ENCODE measurements at places on chromosomes 13 and 19.

GRCh38 chr19:19461306-19461670, 54.1 kb downstream of the TSSK6 start:
- no peak for DNase-seq

DNA sequence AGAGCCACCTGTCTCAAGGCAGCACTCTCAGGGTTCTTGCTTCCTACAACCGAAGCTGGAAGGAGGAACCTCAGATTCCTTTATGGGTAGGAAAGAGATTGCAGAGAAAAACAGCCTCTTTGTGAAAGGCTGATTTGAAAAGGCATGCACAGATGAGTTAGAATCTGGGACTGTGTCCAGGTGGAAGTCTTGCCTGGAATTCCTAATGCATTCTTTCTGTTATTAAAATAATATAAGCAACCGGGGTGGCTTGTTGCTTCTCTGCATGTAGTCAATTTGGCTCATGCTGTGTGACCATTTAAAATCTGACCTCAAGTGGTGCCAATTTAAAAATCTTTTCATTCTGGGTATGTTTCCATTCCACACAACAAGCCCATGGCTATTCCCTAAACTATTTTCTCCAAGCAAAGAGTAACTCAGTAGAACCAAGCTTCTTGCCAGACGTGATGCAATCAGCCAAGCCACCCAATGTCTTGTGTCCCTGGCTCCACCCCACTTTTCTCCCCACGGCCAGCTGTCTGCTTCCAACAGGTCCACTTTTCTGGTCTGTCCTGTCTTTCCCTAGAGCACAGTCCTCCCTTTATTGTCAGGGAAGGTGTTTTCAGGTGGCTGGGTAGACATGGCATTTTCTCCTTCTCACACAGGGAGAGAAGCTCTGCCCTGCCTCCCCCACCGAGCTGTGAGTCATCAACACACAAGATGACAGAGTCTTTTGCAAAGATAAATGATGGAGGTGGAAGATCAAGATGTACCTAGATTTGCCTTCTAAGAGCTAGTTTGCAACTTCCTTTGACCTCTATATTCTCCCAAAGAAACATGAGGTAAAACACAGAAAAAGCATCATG, 394.3 kb downstream of the FOXO1 start:
- peak; percentile 12 for DNase-seq

DNA sequence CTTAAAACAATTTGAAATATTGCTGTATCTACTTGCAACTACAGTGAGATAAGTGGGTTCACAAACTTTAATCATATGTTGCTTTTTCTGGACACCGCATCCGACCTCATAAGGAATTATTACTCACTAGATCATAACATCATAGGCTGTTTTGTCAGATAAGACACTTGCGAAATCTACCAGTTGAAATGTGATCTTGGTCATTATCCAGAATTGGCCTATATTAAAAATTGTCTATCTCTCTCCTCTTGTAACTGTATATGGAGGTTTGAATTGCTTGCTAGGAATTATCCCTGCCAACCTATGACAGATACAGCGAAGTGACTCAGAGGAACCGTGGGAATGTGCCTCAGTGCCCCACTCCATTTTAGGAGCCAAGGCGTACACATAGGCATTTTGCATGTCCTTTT, 117.0 kb upstream of the POSTN start:
- no peak for DNase-seq

DNA sequence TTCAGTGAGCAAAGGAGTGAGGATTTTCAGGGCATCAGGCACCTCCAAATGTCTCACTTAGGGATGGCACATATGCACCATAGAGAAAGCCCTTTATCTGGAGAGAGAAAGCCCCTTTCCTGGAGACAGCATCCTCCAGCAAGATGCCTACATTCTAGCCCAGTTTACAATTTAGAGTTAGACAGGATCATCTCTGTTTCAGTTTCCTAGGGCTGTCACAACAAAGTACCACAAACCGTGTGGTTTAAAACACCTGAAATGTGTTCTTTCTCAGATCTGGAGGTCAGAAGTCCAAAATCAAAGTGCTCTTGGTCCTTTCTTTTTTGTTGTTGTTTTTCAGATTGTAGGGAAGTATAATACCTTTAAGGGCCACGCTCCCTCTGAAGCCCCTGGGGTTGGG, 61.8 kb downstream of the MBNL2 start:
- DNase-seq, result no peak

GRCh38 chr19:40995355-40995754, 4.3 kb downstream of the CYP2B6 start:
- DNase-seq, result no peak

DNA sequence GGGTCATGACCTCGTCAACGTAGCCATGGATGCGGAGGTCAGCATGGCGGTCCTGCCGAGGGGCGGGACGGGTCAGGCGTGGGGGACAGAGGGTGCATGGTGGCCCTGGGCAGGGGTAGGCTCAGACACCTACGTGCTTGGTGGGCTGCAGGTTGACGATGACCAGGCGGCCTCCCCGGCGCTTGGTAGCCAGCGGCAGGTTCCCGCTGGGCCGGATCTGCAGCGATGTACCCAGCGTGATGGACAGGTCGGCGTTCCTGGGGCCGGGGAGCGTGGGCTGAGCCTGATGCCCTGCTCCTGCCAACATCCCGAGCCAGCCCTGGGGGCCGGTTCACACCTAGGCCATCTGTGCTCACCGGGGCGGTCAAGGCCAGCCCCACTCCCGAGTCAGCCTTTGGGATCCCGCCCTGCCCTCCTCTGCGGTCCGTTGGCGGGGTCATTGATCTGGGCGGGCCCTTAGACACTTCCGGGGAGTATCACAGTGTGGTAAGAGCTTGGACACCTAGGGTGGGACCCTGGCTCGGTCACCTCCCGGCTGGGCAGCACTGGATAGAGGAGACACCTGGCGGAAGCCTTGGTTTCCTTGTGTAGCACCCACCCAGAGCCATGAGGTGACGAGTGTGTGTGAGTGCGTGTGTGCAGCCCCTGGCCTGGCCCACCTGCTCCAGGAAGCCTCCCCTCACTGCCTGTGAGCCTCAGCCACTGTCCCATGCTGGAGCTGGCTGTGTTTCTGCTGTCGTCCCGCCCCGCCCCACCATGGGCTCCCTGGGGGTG, 7.3 kb downstream of the SIRT6 start:
- DNase-seq, result no peak

DNA sequence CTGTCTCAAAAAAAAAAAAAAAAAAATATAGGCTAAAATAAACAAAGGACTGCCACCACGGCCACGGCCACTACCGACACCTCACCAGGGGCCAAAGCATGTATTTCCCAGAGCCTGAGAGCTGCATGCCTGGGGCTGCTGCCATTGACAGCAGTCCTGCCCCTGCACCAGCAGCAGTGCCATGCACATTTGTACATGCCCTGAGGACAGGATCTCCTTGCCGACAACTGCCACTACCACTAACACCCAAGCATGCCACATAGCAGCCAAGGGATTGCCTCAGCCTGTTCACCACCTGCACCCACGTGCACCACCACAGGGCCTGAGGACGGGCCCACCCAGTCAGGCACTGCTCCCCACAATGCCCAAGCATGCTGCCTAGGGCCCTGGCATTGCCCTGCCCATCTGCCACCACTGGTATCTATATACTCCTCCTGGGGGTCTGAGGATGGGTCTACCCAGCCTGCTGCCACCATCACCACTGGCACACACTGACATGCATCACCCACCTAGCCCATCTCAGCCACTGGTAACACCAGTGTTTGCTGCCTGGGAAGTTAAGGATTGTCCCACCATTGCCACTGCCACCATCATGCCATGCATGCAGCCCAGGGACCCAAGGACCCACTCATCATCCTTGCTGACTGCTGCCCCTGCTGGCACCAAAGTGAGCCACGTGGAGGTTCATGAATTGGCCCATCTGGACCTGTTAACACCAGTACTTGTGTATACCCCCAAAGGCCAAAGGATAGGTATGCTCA, 10.6 kb upstream of the NUP62 start:
- no peak for DNase-seq

- DNase-seq, result no peak
Measured at GRCh38 chr19:34149873-34150272, 22.4 kb upstream of the LSM14A start.

DNA sequence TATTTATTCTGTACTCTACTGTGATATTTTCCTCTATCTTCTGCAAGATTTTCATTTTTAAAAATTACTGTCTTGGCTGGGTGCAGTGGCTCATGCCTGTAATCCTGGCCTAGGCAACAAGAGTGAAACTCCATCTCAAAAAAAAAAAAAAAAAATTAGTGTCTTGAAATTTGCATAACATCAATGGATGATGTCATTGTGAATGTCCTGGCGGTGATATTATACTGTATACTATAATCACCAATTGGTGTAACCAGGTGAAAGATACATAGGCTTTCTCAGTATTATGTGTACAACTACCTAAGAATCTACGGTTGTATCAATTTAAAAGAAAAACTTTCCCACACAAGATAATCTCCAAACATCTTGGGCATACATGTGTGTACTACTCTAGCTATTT, 15.2 kb downstream of the ZNF331 start:
- no peak for DNase-seq

DNA sequence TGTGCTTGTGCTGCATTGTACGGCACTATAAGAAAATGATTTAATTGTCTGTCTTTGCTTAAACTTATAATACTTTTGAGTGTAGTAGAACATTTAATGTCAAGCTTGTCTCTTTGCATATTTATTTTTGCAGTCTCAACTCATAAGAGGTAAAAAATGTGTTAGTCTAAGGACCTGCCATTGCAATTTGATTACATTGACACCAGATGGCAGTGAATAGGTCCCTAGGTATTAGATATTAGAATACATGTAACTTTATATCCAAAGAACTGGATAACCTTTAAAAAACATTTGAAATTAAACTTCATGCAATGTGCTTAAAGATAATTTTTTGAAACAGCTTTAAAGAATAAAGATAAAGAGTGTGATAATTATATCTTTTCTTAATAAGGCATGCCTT, 1421.3 kb downstream of the OLFM4 start:
- DNase-seq, result no peak

DNA sequence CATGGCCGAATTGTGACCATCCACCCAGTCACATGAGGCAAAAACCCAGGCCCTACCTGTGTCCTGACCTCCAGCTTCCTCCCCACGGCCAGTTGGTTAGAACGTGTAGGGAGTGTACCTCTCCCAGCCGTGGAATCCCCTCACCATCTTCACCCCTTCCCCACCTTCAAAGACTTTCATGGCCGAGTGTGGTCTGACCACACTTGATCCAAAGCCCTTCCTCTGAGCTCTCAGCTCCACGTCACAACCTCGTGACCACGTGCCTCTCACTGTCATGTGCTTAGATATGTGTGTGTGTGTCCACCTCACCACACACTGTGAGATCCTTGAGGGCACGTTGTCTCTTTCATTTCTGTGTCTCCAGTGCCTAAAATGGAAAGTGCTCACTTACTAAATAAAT, 48.6 kb upstream of the UBE2L5 start:
- DNase-seq, result no peak

DNA sequence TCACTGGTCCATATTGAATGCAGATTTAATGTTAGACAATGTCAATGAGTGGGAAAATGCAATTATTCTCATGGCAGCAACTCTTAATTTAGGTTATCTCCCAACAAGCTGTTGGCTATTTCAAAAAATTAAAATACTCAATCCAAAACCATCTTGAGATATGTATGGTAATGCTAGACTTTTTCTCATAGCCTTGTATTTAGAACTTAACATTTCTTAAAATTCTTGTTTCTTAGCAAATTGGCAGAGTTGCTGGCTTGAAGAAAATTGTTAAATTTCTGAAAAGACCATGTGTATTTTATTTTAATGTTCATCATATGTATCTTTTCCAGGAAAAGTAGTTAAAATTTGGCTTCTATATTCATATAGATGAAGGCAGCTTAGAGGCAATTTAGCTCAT, 1355.1 kb downstream of the PCDH9 start:
- DNase-seq, result no peak

DNA sequence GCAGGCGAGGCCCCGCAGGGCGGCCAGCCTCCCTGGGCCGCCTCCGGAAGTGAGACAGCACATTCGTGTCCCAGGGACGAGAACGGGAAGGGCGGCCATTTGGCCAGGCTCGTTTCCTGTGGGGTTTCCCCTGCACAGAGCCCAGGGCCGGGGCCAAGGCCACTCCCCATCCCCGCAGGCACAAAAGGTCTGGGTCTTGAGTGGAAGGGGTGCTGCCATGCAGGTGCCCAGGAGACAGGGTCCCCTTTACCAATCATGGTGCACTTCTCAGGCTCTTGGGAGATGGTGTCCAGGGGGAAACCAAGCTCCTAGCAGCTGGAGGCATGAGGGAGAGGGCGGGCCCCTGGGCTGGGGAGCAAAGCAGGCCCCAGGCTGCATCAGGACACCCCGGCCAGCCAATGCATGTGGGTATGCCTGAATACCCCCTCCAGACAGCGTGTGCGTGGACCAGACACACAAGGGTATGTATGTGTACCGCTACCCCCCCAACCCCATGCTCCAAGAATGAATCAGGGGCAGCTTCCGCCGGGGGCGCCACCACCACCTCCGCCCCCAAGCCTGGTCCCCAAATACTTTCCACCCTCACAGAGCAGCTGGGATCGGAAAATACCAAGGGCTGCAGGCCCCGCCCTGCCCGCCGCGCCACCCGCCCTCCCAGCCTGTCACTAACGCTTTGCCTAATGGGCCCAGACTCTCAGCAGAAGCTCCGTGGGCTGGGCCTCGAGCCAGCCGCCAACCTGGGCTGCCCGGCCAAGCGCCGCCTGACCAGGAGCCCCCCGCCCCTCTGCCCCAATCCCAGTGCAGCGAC, 37.6 kb upstream of the NANOS3 start:
- peak; percentile 74 for DNase-seq

DNA sequence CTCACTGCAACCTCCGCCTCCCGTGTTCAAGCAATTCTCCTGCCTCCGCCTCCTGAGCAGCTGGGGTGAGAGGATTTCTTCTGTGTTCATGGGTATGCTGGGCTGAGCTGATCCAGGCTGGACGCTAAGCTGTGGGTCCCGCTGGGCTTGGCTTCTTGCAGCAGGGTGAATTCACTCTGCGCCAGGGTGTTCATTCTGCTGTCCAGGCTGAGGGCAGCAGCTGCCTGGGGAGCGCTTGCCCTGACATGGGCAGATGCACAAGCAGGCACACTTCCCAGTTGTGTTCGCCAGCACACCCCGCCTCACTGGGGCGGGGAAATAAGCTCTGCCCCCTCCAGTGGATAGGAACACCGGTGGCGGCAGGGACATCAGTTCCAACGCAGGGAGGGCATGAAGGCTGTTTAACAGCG, 7.3 kb upstream of the INAFM1 start:
- DNase-seq, result no peak

DNA sequence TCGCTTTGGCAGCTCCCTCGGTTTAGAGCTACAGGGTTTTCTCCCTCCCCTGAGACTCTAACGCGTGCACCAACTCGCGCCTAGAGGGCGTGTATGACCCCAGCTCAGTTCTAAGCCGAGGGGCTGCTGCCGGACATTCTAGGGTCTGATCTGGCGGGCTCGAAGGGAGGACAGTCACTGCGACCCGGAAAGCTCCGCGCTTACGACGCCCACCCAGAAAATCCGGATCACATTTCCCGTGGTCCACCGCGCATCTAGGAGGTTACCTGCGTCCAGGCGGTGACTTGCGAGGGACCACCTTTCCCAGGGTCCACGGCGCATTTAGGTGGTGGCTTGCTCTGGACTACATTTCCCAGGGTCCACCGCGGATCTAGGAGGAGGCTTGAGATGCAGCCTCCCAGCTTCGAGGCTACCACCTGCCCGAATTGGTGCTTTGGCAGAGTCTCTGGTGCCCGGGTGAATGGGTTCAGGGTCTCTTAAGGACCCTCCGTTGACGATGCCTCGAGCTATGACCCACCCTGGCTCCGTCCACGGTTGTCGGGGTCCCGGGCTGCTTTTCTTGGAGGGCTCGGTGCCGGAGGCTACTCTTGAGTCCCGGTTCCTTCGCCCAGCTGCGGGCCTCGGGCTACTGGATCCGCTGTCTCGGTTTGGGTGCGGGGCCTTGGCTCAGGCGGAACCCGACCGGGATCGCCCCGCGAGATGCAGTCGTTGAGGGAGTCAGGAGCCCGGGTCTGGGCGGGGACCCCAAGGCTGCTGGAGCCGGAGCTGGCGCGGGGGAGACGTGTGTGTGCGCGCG, 30.5 kb downstream of the ZNF146 start:
- no peak for DNase-seq
